ENCODE measurements at places on chromosomes 7 and 10.

GRCh38 chr10:44325157-44325556 lies 59.7 kb downstream of the CXCL12 start:
- DNase-seq: no peak

GRCh38 chr7:151697942-151698341 lies 178.2 kb upstream of the RHEB start:
- DNase-seq: no peak

DNA sequence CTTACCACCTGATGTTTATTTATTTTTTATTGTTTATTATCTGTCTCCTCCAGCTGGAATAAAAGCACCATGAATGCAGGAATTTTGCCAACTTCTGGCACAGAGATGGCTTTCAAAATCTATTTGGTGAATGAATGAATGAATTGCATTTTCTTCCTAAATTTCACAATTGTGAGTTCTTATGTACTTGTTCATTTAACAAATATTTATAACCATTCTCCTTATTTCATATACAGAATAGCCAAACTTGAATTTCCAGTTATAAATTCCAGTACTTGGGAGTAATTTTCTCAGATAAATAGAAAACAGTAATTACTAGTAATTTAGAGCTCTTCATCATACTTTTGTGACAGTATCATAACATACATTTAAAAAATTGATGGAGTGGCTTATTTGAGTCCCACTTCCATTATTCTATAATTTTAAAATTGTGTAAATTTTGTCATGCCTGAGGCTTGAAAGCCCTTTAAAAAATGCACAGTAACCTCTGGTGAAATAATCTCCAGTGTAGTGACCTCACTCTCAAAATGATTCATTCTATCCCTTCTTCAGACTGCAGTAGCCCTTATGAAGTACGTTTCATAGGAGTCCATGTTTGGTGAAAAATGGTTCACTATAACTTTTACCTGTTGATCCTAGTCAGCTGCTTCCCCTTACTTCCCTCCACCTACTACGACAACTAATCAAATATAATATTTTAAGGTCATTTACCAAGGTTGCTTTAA lies 40.0 kb upstream of the SRI start:
- DNase-seq: no peak

GRCh38 chr10:114239994-114240345 lies 916 bp downstream of the VWA2 start:
- DNase-seq: no peak

GRCh38 chr7:137687556-137688265 lies 159.1 kb downstream of the DGKI start:
- DNase-seq: no peak

DNA sequence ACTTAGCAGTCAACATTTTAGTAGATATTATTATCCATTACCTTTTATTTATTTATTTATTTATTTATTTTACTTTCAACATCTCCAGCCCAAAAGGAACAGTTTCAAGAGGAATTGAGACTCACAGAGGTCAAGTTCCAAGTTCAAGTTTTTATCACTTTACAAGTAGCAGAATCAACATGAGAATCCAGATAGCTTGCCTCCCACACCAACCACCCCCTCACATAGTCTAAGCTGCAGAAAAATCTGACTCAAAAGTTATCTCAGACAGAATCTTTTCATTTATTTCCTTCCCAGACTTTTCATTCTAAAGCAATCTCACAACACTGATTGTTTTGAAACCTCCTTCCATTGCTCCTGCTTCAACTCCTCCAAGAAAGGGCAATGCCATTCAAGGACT lies 129.6 kb downstream of the GRM3 start:
- no peak for DNase-seq

DNA sequence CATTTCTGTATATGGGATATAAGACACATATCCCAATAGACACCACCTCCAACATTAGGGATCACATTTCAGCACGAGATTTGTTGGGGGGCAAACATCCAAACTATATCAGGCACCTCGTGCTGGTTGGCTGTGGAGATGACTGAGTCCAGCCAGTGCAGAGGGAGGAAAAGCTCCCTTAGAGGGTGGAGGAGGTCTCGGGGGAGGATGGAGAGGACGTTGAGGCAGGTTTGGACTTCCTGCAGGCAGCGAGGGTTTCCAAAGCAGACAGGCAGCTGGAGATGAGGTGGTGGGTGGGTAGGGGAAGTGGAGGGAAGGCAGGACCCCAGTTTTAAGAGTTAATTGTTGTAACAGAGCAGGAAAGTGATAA lies 56.7 kb downstream of the EEPD1 start:
- no peak for DNase-seq

DNA sequence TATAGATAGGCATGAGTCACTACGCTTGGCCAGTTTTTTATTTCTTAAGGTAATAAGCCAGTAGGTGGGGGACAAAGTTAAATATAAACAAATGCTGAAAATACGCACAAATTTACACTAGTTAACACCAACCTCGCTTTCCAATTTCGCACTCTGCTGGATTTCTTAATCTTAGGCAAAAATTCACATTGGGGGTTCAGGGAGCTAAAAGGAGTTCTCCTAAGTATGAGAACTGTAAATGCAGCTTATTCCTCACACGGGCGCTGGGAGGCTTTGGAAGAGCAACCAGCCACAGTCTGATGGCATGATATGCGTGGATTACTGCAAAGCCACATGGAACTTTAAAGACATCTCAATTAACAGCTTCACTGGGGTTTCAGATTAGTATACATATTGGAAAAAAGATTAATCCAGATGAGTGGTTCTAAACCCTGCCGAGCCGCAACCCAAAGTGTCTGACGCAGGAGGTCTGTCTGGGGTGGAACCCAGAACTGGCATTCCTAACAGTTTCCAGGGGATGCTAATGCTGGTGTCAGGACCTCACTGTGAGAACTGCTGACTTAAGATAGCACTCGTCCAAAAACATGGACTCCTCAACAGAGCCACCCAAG lies 16.2 kb downstream of the TNS3 start:
- no peak for DNase-seq

DNA sequence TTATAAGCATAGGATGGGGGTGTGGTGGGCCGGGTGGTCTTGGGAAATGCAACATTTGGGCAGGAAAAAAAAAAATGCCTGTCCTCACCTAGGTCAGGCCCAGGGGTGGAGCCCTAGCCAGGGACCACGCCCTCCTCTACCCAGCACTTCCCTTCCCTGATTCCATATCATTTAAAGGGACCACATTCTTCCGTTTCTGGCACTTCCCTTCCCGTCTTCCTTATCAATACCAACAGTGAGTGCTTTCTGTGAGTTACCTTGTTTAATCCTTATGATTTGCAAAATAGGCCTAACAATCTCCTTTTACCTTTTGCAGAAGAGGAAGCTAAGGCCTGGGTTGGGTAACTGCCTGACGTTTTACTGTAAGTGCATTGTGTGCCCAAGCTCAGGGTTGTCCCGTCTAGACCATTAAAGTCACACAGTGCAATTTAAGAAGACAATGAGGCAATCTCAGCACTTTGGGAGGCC lies 16.7 kb upstream of the C10orf95 start:
- DNase-seq: peak; percentile 26

DNA sequence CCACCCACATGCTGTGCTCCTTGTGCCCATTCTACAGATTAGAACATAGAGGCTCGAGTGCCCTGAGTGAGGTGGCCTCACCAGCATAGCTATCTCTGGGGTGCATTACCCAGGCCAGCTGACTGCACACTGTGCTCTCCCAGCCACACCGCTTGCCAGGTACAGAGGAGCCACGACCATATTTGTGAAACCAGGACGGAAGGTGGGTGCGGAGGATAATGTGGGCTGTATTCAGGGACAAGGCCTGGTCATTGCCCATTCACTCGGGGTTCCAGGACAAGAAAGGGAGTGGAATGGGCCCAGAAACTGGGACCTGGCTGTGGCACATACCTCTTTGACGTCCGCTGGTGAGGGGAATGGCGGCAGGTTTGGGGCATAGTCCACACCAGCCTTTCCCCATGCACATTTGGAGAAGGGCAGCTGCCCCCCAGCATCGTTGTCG lies 236.0 kb downstream of the TNS3 start:
- no peak for DNase-seq

Data from erythroblast (primary cell).